Fibroblast of the aortic adventitia (primary cell): ENCODE measurements at places on chromosomes 7 and 10. TPM values are rescaled to one million over a fixed set of nuclear protein-coding genes. Genes with fewer than 3 reads are reported as not detected.

Gene IFIT2
- 7.6 and 30.7 TPM in 2 replicates for total RNA-seq

Gene PPP2R2D
- total RNA-seq, result 24.2 and 44.4 TPM in 2 replicates

Gene SGCE
- 77.4 and 100 TPM in 2 replicates for total RNA-seq

Gene TLL2
- under 0.01 TPM in 2 replicates for total RNA-seq
